ENCODE measurements at places on chromosomes 4 and X.
A peak's percentile ranks its signal among the peaks of the same experiment; 100 is the strongest.

DNA sequence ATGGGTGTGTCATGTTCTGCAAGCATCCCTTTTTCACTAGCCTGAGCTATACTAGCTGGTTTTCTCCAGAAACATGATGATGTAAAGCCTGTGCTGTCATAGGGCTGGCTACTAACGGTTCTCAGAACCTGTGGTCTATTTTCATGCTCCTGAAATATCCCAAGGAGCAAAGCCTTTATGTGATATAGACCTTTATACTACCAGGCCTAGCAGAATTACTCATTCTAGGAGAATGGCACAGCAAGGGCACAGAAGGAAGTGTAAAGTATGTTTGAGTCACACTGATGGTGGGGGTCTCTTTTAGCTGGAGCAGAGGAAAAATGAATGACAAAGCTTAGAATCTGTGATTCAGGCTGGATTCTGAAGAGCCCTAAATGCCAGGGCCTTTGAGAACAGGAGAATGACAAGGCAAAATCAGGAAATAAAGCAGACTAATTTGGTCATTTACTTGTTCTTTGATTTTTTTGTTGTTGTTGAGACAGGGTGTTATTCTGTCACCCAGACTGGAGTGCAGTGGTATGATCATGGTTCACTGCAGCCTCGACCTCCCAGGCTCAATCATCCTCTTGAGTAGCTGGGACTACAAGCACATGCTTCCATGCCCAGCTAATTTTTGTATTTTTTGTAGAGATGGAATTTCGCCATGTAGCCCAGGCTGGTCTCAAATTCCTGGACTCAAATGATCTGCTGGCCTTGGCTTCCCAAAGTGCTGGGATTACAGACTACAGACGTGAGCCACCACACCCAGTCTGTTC is 11.8 kb downstream of the TCEAL1 start:
- H3K4me1 ChIP-seq, result peaks cover 11% of the 10 kb centered on the region
- H3K36me3 ChIP-seq, result no peaks in the 10 kb centered on the region
- no peak overlapping the region for H3K4me3 ChIP-seq
- peak overlapping the region; percentile 17 for H3K27ac ChIP-seq

GRCh38 chr4:145339075-145339725 is 142.5 kb upstream of the SMAD1 start:
- no peak overlapping the region for H3K27ac ChIP-seq
- H3K27me3 ChIP-seq, result no peaks in the 10 kb centered on the region
- no peaks in the 10 kb centered on the region for H3K4me1 ChIP-seq
- no peak for DNase-seq

GRCh38 chr4:123555233-123555806 is 158.7 kb downstream of the SPRY1 start:
- peak overlapping the region; percentile 84 for H3K27ac ChIP-seq
- no peaks in the 10 kb centered on the region for H3K36me3 ChIP-seq
- no peaks in the 10 kb centered on the region for H3K27me3 ChIP-seq
- peaks cover 28% of the 10 kb centered on the region for H3K4me1 ChIP-seq
- peak; percentile 91 for DNase-seq

- H3K4me3 ChIP-seq, result no peak overlapping the region
- no peak overlapping the region for H3K27ac ChIP-seq
- DNase-seq, result no peak
- no peaks in the 10 kb centered on the region for H3K4me1 ChIP-seq
Observed at GRCh38 chr4:128462103-128462783, 174.6 kb upstream of the PGRMC2 start.

DNA sequence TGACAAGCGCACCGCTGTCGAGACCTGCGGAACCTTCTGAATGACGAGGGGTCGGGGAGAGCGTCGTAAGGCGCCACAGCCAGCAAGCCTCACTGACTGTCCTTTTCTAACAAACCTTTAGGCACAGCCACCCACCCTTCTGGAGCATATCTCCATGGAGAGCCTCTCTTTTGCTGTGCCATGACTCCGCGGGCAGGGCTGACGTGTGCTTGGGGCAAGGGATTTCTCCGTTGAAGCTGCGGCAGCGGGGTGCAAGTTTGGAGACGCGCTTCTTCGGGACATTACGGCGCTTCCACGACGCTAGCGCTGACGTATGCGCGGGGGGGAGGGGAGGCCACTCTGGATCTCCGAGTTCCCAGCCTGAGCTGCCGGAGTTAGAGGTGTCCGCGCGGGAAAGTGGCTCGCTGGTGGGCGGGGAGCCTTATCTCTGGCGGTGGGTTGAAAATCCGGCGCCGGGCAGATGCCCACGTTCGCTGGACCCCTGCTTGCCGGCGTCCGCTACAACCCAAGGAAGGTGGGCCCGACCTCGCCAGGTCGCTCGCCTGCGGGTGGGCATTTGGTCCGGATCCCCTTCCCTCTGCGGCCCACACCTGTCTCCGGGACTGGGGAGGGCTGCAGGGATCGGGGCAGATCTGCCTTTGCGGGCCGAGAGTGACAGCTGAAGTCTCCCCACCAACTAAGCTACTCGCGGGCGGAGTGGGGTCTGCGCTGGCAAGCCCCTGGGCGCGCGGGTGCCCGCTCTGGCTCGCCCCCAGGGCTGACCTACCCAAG is 543 bp upstream of the SLC10A7 start:
- no peaks in the 10 kb centered on the region for H3K36me3 ChIP-seq
- H3K27me3 ChIP-seq, result no peaks in the 10 kb centered on the region
- peak overlapping the region; percentile 79 for H3K4me3 ChIP-seq
- peak; percentile 76 for DNase-seq
- peak overlapping the region; percentile 46 for H3K27ac ChIP-seq

DNA sequence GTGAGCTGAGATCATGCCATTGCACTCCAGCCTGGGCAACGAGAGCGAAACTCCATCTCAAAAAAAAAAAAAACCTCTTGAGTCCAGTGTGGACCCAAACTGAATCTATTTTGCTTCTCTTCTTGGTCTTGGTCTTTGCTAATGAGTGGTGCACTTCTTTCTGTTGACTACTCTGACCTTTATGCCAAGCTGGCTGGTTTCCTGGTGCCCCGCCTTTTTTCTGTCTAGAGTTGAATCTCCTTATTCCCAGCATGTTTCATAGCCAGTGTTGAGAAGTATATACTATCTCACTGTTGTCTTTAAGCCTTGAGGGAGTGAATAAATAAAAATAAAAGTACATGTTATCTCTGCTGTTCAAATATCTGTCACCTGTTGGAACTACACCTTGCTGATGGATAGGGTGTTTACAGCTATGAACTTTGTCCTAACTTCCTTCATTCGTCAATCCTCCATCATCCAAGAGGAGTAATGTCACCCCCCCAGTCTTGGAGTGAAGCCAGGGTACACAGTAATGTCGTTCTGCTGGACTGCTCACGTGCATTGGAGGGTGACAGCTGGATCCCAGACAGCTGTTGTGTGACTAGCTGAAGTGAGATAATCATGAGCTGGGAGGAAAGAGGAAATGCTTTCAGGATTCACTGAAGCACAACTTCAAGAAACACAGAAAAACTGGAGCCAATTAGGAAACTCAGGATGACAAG is 99.3 kb upstream of the PRKG2 start:
- H3K4me1 ChIP-seq, result no peaks in the 10 kb centered on the region
- H3K4me3 ChIP-seq, result no peak overlapping the region
- H3K27ac ChIP-seq, result no peak overlapping the region
- DNase-seq, result no peak

- no peak overlapping the region for H3K27ac ChIP-seq
- H3K36me3 ChIP-seq, result no peaks in the 10 kb centered on the region
- no peak for DNase-seq
- H3K4me1 ChIP-seq, result peaks cover 11% of the 10 kb centered on the region
Observed at GRCh38 chr4:109231331-109231730, 71.1 kb downstream of the COL25A1 start.

- no peak for DNase-seq
- H3K27ac ChIP-seq, result no peak overlapping the region
- no peaks in the 10 kb centered on the region for H3K27me3 ChIP-seq
- H3K4me1 ChIP-seq, result no peaks in the 10 kb centered on the region
- no peak overlapping the region for H3K4me3 ChIP-seq
Observed at GRCh38 chr4:92433272-92433758, 129.5 kb downstream of the GRID2 start.

GRCh38 chrX:119999087-119999634 is 55.6 kb upstream of the NKAP start:
- no peaks in the 10 kb centered on the region for H3K4me1 ChIP-seq
- no peak overlapping the region for H3K4me3 ChIP-seq
- no peak for DNase-seq
- no peaks in the 10 kb centered on the region for H3K36me3 ChIP-seq
- H3K27me3 ChIP-seq, result peaks cover 76% of the 10 kb centered on the region

GRCh38 chr4:152810715-152811287 is 31.0 kb downstream of the ARFIP1 start:
- no peak overlapping the region for H3K4me3 ChIP-seq
- peaks cover 6% of the 10 kb centered on the region for H3K36me3 ChIP-seq
- H3K27ac ChIP-seq, result no peak overlapping the region
- no peak for DNase-seq
- no peaks in the 10 kb centered on the region for H3K27me3 ChIP-seq
- no peaks in the 10 kb centered on the region for H3K4me1 ChIP-seq

DNA sequence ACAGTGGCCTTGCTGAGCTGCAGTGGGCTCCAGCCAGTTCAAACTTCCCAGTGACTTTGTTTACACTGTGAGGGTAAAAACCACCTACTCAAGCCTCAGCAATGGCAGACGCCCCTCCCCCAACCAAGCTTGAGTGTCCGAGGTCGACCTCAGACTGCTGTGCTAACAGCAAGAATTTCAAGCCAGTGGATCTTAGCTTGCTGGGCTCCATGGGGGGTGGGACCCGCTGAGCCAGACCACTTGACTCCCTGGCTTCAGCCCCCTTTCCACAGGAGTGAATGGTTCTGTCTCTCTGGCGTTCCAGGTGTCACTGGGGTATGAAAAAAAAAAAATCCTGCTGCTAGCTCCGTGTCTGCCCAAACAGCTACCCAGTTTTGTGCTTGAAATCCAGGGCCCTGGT is 168.9 kb upstream of the INTU start:
- no peak overlapping the region for H3K27ac ChIP-seq
- H3K27me3 ChIP-seq, result no peaks in the 10 kb centered on the region
- no peaks in the 10 kb centered on the region for H3K36me3 ChIP-seq
- no peaks in the 10 kb centered on the region for H3K4me1 ChIP-seq
- H3K4me3 ChIP-seq, result no peak overlapping the region
- no peak for DNase-seq

GRCh38 chrX:19372547-19373331 is 29.0 kb downstream of the PDHA1 start:
- no peaks in the 10 kb centered on the region for H3K36me3 ChIP-seq
- H3K4me1 ChIP-seq, result no peaks in the 10 kb centered on the region
- no peak for DNase-seq
- no peaks in the 10 kb centered on the region for H3K27me3 ChIP-seq
- H3K4me3 ChIP-seq, result peak overlapping the region; percentile 16

- H3K27ac ChIP-seq, result peak within 1 kb of the TSS; percentile 15
- no peak for DNase-seq
- H3K36me3 ChIP-seq, result no peaks in the 10 kb centered on the region
- peaks cover 7% of the 10 kb centered on the region for H3K4me1 ChIP-seq
- H3K27me3 ChIP-seq, result no peaks in the 10 kb centered on the region
Observed at GRCh38 chr4:134201216-134202161, at the start of gene PABPC4L. TSS of gene PABPC4L (minus strand) at chr4:134201789. CDS start at chr4:134201019, 770 bp downstream.

GRCh38 chr4:181656748-181657147 is 586.5 kb upstream of the TENM3 start:
- DNase-seq, result no peak
- no peak overlapping the region for H3K27ac ChIP-seq
- H3K4me1 ChIP-seq, result peaks cover 9% of the 10 kb centered on the region
- no peaks in the 10 kb centered on the region for H3K36me3 ChIP-seq

DNA sequence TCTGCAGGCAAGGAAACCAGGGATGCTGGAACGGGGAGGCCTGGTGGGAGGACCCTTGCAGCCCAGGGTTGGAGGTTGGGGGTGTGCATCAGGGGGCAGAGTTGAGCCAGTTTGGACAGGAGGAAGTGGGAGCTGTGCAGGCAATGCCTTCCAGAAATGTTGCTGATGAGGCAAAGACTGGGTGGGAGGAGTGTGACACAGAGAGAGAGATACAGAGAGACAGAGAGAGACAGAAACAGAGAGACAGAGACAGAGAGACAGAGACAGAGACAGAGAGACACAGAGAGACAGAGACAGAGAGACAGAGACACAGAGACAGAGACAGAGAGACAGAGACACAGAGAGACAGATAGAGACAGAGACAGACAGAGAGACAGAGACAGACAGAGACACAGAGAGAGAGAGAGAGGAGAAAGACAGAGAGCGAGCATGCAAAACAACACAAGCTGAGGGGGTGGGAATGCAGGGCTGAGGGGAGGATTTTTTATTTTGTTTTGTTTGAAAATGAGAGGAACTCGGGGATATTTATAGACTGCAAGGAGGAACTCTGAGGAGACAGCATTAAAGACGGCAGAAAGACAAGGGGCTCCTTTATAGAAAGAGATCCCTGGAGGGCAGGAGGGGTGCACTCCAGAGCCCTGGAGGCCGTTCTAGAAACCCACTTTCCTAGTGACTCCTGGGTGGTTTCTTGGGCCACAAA is 1.9 kb upstream of the HAUS3 start:
- no peaks in the 10 kb centered on the region for H3K27me3 ChIP-seq
- peaks cover 21% of the 10 kb centered on the region for H3K36me3 ChIP-seq
- no peak for DNase-seq

- H3K36me3 ChIP-seq, result no peaks in the 10 kb centered on the region
- no peak overlapping the region for H3K4me3 ChIP-seq
- no peak for DNase-seq
Observed at GRCh38 chrX:112735147-112735546, 55.4 kb upstream of the LHFPL1 start.

DNA sequence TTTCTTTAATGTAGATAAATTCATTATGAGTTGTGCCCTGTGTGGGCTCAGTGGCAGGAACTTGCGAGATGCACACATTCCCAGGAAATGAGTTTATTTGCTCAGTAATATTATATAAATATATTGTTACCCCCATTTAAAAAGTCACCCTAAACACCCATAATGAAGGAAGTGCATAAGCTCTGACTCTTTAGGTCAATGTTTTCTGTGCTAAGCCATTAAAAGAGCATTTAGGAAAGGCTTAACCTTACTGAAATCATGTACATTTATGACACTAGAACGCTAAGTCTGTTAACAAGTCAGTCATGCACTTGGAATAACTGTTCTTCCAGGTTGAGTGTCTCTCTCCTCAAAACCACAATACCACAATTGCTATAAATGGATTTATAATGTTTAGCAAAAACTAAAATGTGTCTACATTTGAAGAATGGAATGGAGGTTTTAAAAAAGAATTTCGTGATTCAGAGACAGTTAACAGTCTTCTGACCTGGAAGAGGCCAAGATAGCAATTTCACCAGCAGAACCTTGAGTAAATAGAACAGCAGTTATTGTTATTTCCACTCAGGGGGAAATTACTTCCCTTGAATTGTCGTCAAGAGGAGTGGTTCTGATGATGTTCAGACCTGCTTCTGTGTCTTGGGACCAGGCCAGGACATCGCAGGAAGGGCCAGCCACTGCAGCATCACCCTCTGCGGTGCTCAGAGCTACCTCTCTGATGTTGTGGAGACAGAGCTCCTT is 91.1 kb upstream of the VEGFC start:
- no peaks in the 10 kb centered on the region for H3K27me3 ChIP-seq
- peaks cover 26% of the 10 kb centered on the region for H3K4me1 ChIP-seq
- peak overlapping the region; percentile 94 for H3K27ac ChIP-seq
- DNase-seq, result no peak
- H3K4me3 ChIP-seq, result no peak overlapping the region

- no peak overlapping the region for H3K27ac ChIP-seq
- no peak for DNase-seq
- H3K27me3 ChIP-seq, result no peaks in the 10 kb centered on the region
- no peaks in the 10 kb centered on the region for H3K4me1 ChIP-seq
Observed at GRCh38 chr4:170804930-170805329, 715.2 kb upstream of the AADAT start.
